ENCODE measurements at places on chromosomes 7 and 10. TPM values are rescaled to one million over a fixed set of nuclear protein-coding genes. Genes with fewer than 3 reads are reported as not detected.
A peak's percentile ranks its signal among the peaks of the same experiment; 100 is the strongest.

ENO4 gene
- total RNA-seq, result not detected

MYO3A gene
- total RNA-seq, result 0.73 TPM

GRIFIN gene
- not detected for total RNA-seq

RBP4 gene
- not detected for total RNA-seq

PLAC9 gene
- not detected for total RNA-seq

CYP26A1 gene
- not detected for total RNA-seq

OR2A12 gene
- not detected for total RNA-seq

SKIDA1 gene
- 0.26 TPM for total RNA-seq

GPAM gene
- 9.8 TPM for total RNA-seq

NKX2-3 gene
- not detected for total RNA-seq

SYT15B gene
- 0.26 TPM for total RNA-seq

CUBN gene
- total RNA-seq, result 1.1 TPM

- no peaks in the 10 kb centered on the region for H3K4me1 ChIP-seq
- no peak for DNase-seq
- peaks cover 28% of the 10 kb centered on the region for H3K27me3 ChIP-seq
- H3K36me3 ChIP-seq, result no peaks in the 10 kb centered on the region
Observed at GRCh38 chr7:96337519-96337918, 15.6 kb upstream of the SLC25A13 start.

- peaks cover 13% of the 10 kb centered on the region for H3K27me3 ChIP-seq
- no peaks in the 10 kb centered on the region for H3K36me3 ChIP-seq
- H3K4me1 ChIP-seq, result peaks cover 29% of the 10 kb centered on the region
- H3K4me3 ChIP-seq, result no peak overlapping the region
Observed at GRCh38 chr7:150939052-150939451, 39.1 kb downstream of the KCNH2 start.

- peaks cover 49% of the 10 kb centered on the region for H3K27me3 ChIP-seq
- peak overlapping the region; percentile 38 for H3K4me3 ChIP-seq
- H3K36me3 ChIP-seq, result no peaks in the 10 kb centered on the region
- H3K27ac ChIP-seq, result no peak overlapping the region
- H3K4me1 ChIP-seq, result peaks cover 10% of the 10 kb centered on the region
Observed at GRCh38 chr7:151168003-151168786, 701 bp upstream of the GBX1 start.

DNA sequence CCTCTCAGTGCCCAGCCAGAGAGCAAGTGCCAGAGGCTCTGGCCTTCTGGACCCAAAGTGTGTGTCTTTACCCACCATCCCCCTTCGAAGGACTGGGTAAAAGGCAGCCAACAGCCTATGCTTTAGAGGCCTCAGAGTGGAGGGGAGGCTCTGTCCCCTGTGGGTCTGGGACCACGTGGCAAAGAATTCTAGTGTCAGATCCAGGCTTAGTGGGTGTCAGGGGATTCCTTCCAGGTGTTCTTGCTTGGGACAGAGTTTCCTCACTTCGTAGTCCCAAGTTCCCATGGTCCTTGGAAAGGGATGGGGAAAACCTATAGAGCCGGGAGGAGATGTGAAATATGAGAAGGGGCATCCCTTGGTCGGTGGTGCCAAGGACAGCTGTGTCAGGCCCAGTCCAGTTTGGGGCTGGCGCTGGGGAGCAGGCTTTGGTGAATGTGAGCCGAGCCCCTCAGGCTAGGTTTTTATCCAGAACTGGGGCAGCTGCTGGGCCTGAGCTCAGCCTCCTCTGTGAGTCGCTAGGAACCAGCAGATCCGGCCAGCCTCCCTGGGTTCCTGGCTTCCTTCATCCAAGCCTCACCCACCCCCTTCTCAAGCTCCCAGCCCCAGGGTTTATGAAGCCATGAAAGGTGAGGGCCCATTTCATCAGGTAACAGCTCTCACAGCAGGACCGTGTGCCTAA, 71.2 kb downstream of the C10orf105 start:
- no peaks in the 10 kb centered on the region for H3K36me3 ChIP-seq
- no peaks in the 10 kb centered on the region for H3K4me1 ChIP-seq
- no peak for DNase-seq
- H3K4me3 ChIP-seq, result no peak overlapping the region

GRCh38 chr7:134375206-134375605, 58.5 kb upstream of the SLC35B4 start:
- no peak for DNase-seq
- H3K4me1 ChIP-seq, result no peaks in the 10 kb centered on the region
- peaks cover 18% of the 10 kb centered on the region for H3K27me3 ChIP-seq
- H3K27ac ChIP-seq, result no peak overlapping the region

DNA sequence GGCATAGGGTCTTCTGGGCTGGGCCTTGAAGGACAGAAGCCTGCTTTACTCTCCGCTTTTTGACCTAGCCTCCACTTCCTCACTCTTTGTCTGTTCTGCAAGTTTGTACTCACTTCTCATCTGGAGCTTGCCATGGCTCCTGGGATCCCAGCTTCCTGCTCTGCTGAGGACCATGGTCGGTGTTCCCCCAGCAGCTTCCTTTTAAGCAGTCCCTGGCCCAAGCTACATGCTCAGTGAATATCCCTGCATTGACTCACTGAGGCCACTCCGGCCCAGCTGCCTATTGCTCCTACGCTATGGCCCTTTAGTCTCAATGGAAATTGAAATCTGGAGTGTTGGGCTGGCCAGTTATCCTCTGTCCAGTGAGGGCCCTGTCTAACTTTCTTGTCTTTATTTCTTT, 427.7 kb downstream of the RPS24 start:
- H3K27ac ChIP-seq, result no peak overlapping the region
- H3K4me3 ChIP-seq, result no peak overlapping the region
- H3K36me3 ChIP-seq, result no peaks in the 10 kb centered on the region
- H3K4me1 ChIP-seq, result no peaks in the 10 kb centered on the region
- no peak for DNase-seq

DNA sequence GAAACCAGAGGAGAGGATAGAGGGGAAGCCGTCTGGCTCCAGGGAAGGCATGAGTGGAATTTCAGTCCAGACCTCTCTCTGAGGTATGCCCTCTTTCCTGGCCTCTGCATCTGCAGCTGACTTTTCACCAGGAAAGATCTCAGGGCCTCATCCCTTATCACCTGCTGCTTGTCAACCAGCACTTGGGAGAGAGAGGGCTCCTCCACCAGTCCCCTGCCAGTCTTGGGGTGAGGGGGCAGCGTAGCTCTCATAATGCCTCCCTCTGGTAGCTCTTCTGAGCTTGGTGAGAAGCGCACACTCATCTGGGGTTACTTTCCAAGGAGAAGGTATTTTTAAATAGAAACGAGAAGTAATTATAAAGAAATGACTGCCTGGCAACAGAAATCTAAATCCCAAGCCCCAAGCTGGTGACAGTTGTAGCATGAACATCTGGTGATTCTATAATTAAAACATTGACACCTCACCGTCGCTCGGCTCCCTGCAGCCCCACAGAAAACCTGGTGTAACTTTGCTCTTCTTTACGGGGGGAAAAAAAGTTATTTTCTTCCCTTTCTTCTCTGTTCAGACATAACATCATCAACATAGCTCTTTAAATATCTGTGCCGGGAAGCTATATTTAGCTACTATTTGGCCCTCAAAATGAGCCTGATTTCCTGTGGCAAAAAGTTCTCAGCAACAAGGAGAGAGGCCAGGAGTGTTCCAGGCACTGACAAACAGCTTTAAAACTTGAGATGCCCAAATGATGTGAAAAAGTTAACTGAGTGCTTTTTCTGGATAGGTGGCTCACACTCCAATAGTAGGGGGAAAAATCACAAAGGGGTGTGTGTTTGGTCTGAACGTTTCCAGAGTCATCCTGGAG, 26.9 kb downstream of the HIP1 start:
- peak overlapping the region; percentile 4 for H3K27ac ChIP-seq
- H3K4me1 ChIP-seq, result peaks cover 10% of the 10 kb centered on the region
- peaks cover 18% of the 10 kb centered on the region for H3K36me3 ChIP-seq
- DNase-seq, result no peak
- peaks cover 2% of the 10 kb centered on the region for H3K27me3 ChIP-seq

DNA sequence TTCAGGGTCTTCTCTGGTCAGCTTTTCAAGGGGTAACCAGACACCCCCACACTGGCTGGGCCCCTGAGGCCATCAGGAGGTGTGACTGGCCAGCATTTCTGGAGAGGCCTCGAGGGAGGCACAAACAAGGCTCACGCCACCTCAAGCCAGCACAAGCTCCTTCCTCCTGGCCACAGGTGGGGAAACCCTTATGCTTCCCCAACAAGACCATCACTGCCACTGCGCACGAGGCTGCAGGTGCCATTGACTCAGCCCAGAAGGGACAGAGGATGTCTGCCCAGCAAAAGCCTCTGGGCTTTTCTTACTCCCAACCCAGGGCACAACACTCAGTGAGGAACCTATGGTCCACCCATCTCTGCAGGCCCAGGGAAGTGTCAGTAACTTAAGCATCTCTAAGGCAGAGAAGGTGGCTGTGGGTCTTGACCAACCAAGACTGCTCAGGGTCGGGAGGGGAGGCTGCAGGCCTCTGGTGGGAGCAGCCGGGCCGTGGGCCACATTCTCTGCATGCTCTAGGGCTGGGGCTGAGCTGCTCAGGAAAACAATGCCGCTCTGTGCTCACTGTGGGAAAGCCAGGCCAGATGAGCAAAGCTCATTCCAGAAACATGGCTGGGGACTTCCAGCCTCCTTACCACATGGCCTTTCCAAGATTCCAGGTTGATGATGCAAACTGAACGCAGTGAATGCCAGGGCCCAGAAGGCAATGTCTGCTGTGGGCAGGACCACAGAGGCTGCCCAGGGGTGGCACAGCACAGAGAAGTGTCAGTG, 24.2 kb upstream of the RASSF4 start:
- no peak overlapping the region for H3K4me3 ChIP-seq
- peak; percentile 26 for DNase-seq
- H3K36me3 ChIP-seq, result no peaks in the 10 kb centered on the region
- H3K27me3 ChIP-seq, result peaks cover 2% of the 10 kb centered on the region

- H3K4me3 ChIP-seq, result no peak overlapping the region
- H3K27ac ChIP-seq, result no peak overlapping the region
- no peaks in the 10 kb centered on the region for H3K4me1 ChIP-seq
- H3K36me3 ChIP-seq, result peaks cover 5% of the 10 kb centered on the region
- DNase-seq, result no peak
Observed at GRCh38 chr7:110669410-110669809, 421.5 kb upstream of the LRRN3 start.

DNA sequence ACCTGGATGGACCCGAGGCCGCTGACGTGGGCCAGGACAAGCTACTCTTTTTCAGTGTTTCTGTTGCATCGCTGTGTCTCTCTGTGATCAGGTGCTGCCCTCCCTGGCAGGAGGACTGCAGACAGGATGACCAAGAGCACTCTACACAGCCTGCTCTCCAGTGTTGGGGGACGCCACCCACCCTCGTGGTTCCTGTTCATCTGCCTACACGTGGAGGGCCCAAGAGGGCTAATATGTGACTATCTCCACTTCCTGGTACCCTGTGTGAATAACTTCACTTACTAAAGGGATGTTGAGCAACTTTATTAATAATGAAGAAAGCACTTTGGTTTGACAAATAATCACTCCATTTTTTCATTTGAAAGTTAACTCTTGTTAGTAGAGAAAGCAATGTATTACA, 101.3 kb downstream of the EGFR start:
- H3K4me1 ChIP-seq, result no peaks in the 10 kb centered on the region
- H3K4me3 ChIP-seq, result no peak overlapping the region
- DNase-seq, result no peak
- H3K27ac ChIP-seq, result no peak overlapping the region
- H3K36me3 ChIP-seq, result no peaks in the 10 kb centered on the region

DNA sequence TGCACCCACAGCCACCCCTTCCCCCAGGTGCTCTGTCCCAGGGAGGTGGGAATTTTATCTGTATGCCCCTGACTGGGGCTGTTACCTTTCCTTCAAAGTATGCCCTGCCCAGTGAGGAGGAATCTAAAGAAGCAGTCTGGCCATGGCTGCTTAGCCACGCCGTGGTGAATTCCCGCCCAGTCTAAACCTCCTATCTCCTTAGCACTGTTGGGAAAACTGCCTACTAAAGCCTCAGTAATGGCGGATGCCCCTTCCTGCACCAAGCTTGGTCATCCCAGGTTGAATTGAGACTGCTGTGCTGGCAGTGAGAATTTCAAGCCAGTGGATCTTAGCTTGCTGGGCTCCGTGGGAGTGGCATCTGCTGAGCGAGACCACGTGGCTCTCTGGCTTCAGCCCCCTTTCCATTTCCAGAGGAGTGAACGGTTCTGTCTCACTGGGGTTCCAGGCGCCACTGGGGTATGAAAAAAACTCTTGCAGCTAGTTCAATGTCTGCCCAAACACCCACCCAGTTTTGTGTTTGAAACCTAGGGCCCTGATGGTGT, 87.2 kb downstream of the ABCC2 start:
- H3K36me3 ChIP-seq, result peaks cover 6% of the 10 kb centered on the region
- H3K4me3 ChIP-seq, result peak overlapping the region; percentile 55
- peaks cover 28% of the 10 kb centered on the region for H3K4me1 ChIP-seq
- no peak overlapping the region for H3K27ac ChIP-seq

GRCh38 chr7:128676665-128677064, 4.6 kb downstream of the GARIN1A start:
- H3K4me3 ChIP-seq, result no peak overlapping the region
- peaks cover 19% of the 10 kb centered on the region for H3K27me3 ChIP-seq
- no peak overlapping the region for H3K27ac ChIP-seq
- H3K4me1 ChIP-seq, result no peaks in the 10 kb centered on the region

DNA sequence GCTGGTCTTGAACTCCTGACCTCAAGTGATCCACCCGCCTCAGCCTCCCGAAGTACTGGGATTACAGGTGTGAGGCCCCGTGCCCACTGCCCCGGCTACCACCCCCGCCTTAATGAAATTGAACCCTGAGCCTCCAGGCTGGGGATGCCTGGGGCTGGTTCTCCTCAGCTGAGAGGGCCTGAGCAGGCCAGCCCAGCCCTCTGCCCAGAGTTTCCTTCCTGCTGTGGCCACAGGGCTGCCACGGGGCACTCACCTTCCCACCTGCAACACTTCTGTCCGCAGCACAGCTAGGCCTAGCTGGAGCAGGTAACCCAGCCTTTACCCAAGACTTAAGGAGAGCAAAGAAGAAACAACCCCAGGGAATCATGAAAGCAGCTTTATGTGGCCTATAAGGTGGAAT, 78.1 kb upstream of the ANLN start:
- H3K4me1 ChIP-seq, result peaks cover 2% of the 10 kb centered on the region
- H3K36me3 ChIP-seq, result no peaks in the 10 kb centered on the region
- no peak overlapping the region for H3K27ac ChIP-seq
- no peak overlapping the region for H3K4me3 ChIP-seq
- no peak for DNase-seq

GRCh38 chr10:33165911-33166310, 168.6 kb downstream of the NRP1 start:
- H3K27ac ChIP-seq, result no peak overlapping the region
- H3K27me3 ChIP-seq, result peaks cover 3% of the 10 kb centered on the region
- H3K36me3 ChIP-seq, result no peaks in the 10 kb centered on the region
- no peak for DNase-seq
- H3K4me1 ChIP-seq, result no peaks in the 10 kb centered on the region
- H3K4me3 ChIP-seq, result no peak overlapping the region

- no peak overlapping the region for H3K27ac ChIP-seq
- peaks cover 30% of the 10 kb centered on the region for H3K27me3 ChIP-seq
- no peaks in the 10 kb centered on the region for H3K36me3 ChIP-seq
- H3K4me1 ChIP-seq, result peaks cover 10% of the 10 kb centered on the region
- DNase-seq, result no peak
Observed at GRCh38 chr10:6674291-6674690, 94.2 kb upstream of the PRKCQ start.

- peaks cover 32% of the 10 kb centered on the region for H3K27me3 ChIP-seq
- H3K4me3 ChIP-seq, result no peak overlapping the region
- DNase-seq, result no peak
- H3K27ac ChIP-seq, result no peak overlapping the region
Observed at GRCh38 chr7:151424799-151425198, 15.0 kb upstream of the WDR86 start.

- H3K4me3 ChIP-seq, result no peak overlapping the region
- H3K4me1 ChIP-seq, result no peaks in the 10 kb centered on the region
- no peak for DNase-seq
- H3K27me3 ChIP-seq, result peaks cover 4% of the 10 kb centered on the region
- H3K36me3 ChIP-seq, result no peaks in the 10 kb centered on the region
Observed at GRCh38 chr10:86205306-86206239, 161.0 kb downstream of the GRID1 start.
